ENCODE measurements at places on chromosomes 12 and 14.

DNA sequence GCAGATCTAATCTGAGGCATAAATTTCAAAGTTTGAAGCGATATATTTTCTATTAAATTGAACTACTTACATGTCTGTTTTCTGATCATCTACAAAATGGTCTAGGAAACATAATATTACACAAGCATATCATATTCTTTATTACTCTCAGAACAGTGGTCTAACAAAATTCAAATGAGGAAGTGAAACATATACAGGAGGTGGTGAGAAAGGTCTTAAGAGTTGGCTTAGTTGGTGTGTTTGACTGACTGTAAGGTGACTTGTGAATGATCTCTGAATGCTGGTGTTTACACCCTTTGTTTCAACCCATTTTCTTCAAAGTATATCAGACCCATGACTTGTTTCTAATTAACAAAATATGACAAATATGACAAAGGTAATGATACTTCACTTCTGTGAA lies 1156.8 kb downstream of the SLC16A7 start:
- no peaks in the 10 kb centered on the region for H3K27me3 ChIP-seq
- no peak for DNase-seq
- H3K36me3 ChIP-seq = no peaks in the 10 kb centered on the region
- no peaks in the 10 kb centered on the region for H3K4me1 ChIP-seq
- no peak overlapping the region for H3K27ac ChIP-seq
- no peak overlapping the region for H3K4me3 ChIP-seq

DNA sequence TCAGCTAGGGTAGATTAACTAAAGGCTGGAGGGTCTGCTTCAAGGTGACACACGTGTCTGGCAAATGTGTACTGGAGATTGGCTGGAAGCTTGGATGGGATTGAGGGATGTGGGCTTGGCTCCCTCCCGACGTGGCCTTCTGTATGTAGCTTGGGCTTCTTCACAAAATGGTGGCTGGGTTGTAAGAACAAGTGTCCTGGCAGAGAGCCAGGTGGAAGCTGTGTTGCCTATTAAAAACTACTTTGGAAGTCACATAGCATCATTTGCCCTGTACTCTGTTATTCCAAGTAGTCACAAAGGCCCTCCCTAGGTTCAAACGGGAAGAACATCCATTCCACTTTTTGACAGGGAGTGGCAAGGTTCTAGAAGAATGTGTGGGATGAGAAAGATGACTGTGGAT lies 174.1 kb upstream of the PRICKLE1 start:
- no peak overlapping the region for H3K27ac ChIP-seq
- H3K4me3 ChIP-seq = no peak overlapping the region
- H3K27me3 ChIP-seq = no peaks in the 10 kb centered on the region
- H3K4me1 ChIP-seq = no peaks in the 10 kb centered on the region
- H3K36me3 ChIP-seq = no peaks in the 10 kb centered on the region

- H3K27me3 ChIP-seq = no peaks in the 10 kb centered on the region
- peaks cover 36% of the 10 kb centered on the region for H3K4me1 ChIP-seq
- H3K4me3 ChIP-seq = no peak overlapping the region
- peaks cover 8% of the 10 kb centered on the region for H3K36me3 ChIP-seq
- DNase-seq = no peak
Measured at GRCh38 chr14:35367056-35367372, 37.5 kb downstream of the NFKBIA start.

DNA sequence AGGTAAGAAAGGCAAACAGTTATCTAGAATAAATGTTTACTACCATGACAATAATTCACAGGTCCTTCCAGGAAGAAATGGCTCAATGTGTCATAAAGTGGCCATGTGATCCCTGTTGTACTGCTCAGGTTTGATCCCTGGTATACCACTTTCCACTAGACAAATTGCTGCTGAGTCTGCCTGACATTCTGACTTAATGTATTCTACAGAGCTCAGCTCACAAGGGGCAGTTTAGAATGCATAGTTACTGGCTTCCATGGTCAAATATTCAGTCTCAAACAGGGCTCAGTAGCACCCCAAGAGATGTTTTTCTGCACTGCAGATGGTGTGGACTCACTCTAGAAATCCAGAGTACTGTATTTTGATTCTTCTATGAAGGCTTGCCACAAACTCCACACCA lies 21.8 kb downstream of the TSHR start:
- H3K4me3 ChIP-seq = no peak overlapping the region
- H3K36me3 ChIP-seq = peaks cover 4% of the 10 kb centered on the region
- H3K27me3 ChIP-seq = peaks cover 16% of the 10 kb centered on the region
- no peak for DNase-seq
- H3K4me1 ChIP-seq = peaks cover 35% of the 10 kb centered on the region

GRCh38 chr14:59583755-59584154 lies 7.1 kb upstream of the CCDC175 start:
- H3K27ac ChIP-seq = no peak overlapping the region
- H3K4me1 ChIP-seq = peaks cover 4% of the 10 kb centered on the region
- no peaks in the 10 kb centered on the region for H3K36me3 ChIP-seq
- H3K4me3 ChIP-seq = no peak overlapping the region
- DNase-seq = no peak

DNA sequence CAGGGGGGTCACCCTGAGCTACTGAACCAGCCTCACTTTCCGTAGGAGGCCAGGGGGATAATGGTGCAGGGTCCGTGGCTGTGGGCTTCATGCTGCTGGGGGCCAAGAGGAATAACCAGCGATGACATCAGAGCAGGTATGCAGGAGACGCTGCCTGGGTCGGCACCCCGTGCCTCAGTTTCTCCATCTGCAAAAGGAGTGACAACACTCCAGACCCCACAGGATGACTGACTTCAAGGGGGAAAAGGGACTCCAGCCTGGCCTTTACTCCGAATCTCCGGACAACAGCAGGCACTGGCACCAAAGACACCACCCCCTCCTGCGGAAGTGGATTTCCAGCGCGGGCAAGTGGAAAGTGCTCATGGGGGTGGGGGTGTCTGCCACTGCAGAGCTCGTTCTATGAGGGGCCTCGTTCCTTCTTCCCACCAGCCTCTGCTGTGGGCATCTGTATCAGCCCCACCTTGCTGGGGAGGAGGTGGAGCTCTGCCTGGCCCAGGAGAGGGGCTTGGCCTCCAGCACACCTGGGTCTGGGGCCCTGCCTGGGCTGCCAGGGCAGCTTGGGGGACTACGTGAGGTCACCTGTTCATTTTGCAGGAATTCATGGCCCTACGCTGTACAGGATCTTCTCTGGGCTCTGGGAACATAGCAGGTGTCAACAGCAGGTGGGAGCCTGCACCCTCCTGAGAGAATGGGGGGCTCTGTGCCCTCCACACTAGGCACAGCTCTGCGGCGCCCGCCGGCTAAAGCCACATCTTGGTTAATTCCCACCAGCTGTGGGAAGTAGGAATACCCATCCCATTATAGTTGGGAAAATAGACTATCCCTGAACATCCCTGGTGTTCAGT lies 216.6 kb upstream of the C14orf180 start:
- H3K27ac ChIP-seq = no peak overlapping the region
- no peaks in the 10 kb centered on the region for H3K4me1 ChIP-seq
- H3K36me3 ChIP-seq = no peaks in the 10 kb centered on the region
- no peak for DNase-seq

DNA sequence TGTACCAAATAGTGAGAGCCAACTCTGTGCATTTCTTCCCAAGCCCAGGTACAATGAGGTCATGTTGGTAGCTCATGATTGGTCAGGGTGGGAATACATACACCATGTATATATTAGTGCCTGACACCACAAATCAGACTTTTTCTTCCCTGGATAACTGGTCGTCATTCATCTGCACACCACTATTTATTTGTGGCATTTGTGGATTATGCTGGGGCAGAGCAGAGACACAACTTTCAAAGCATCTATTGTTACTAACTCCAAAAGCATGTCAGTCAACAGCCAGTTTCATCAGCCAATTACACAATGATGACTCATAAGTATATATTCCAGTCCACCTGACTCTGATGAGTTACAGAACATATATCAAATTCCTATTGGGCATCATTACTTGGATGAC lies 181.7 kb downstream of the ADAMTS20 start:
- no peak for DNase-seq
- no peak overlapping the region for H3K27ac ChIP-seq
- no peaks in the 10 kb centered on the region for H3K27me3 ChIP-seq
- H3K36me3 ChIP-seq = no peaks in the 10 kb centered on the region
- no peaks in the 10 kb centered on the region for H3K4me1 ChIP-seq
- no peak overlapping the region for H3K4me3 ChIP-seq

DNA sequence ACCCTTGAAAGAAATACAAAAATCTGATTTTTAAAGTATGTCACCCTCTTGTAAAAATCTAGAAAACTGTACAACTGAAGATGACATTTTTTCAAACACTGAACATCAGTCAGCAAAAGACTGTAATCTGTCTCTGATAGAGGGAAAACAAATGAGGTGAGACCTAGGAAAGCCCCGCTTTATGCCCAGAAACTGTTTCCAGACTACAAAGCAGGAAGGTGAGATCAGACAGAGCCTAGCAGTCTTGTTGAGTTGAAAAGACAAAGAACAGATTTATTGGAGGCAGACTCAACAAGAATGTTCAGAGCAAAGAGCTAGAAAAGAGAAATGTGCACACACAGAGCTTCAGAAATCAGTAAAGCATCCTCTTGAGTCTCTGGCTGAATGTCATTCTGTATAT lies 873.6 kb downstream of the LRFN5 start:
- no peak overlapping the region for H3K4me3 ChIP-seq
- H3K4me1 ChIP-seq = no peaks in the 10 kb centered on the region
- DNase-seq = no peak
- H3K36me3 ChIP-seq = no peaks in the 10 kb centered on the region
- H3K27ac ChIP-seq = no peak overlapping the region

GRCh38 chr14:52263190-52263589 lies 4.3 kb upstream of the PTGDR start:
- H3K27ac ChIP-seq = no peak overlapping the region
- peaks cover 8% of the 10 kb centered on the region for H3K36me3 ChIP-seq
- H3K27me3 ChIP-seq = peaks cover 18% of the 10 kb centered on the region
- H3K4me3 ChIP-seq = no peak overlapping the region
- DNase-seq = no peak
- peaks cover 38% of the 10 kb centered on the region for H3K4me1 ChIP-seq

- peaks cover 10% of the 10 kb centered on the region for H3K36me3 ChIP-seq
- no peak overlapping the region for H3K27ac ChIP-seq
- H3K27me3 ChIP-seq = no peaks in the 10 kb centered on the region
- no peak for DNase-seq
Measured at GRCh38 chr14:74015176-74015575, 3.9 kb downstream of the ENTPD5 start.

GRCh38 chr12:109783135-109783964 lies 49.8 kb downstream of the TRPV4 start:
- no peak overlapping the region for H3K4me3 ChIP-seq
- no peak for DNase-seq
- H3K27ac ChIP-seq = no peak overlapping the region
- H3K27me3 ChIP-seq = peaks cover 3% of the 10 kb centered on the region
- no peaks in the 10 kb centered on the region for H3K4me1 ChIP-seq

GRCh38 chr14:52467515-52468266 lies 84.6 kb downstream of the TXNDC16 start:
- DNase-seq = no peak
- peaks cover 12% of the 10 kb centered on the region for H3K4me1 ChIP-seq
- H3K36me3 ChIP-seq = peaks cover 19% of the 10 kb centered on the region
- H3K4me3 ChIP-seq = no peak overlapping the region
- H3K27me3 ChIP-seq = no peaks in the 10 kb centered on the region

- peaks cover 5% of the 10 kb centered on the region for H3K4me1 ChIP-seq
- H3K27me3 ChIP-seq = peaks cover 30% of the 10 kb centered on the region
- DNase-seq = no peak
- no peaks in the 10 kb centered on the region for H3K36me3 ChIP-seq
- H3K27ac ChIP-seq = no peak overlapping the region
- H3K4me3 ChIP-seq = no peak overlapping the region
Measured at GRCh38 chr12:13154027-13154538, 42.4 kb upstream of the EMP1 start.

Measured in activated CD8-positive, alpha-beta memory T cell treated with anti-CD3 and anti-CD28 coated beads, Interleukin-2, amount 10 ng/mL, durations not matched to agents 7 days and 5 days (primary cell).